Thymus (tissue), 14 donors: ENCODE measurements at places on chromosomes 5 and 9.

DNA sequence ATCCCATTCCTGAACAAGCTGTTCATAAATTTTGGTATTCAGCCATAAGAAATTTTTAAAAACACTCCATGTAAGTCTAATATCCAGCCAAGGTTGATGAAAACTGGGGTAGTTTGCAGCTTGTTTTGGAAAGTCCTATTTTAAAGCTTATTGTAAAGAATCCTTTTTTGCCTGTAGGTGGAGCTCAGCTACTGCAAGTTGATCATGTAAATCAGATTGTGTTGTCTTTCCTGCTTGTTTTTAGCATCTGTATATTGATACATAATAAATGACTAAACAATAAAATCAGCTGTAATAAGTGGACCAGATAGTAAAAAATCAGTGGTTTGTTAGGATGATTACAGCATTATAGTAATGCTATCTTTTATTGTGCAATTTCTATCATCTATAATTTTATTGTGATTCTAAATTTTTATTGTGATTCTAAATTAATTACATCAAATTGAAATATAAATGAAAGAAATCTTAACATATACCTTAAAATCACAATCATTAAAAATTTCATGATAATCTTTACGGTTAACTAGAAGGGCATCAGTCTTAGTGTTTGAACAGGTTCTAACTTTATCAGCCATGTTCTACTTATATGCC lies 42.4 kb downstream of the CWC27 start:
- DNase-seq: peak; percentile 41

DNA sequence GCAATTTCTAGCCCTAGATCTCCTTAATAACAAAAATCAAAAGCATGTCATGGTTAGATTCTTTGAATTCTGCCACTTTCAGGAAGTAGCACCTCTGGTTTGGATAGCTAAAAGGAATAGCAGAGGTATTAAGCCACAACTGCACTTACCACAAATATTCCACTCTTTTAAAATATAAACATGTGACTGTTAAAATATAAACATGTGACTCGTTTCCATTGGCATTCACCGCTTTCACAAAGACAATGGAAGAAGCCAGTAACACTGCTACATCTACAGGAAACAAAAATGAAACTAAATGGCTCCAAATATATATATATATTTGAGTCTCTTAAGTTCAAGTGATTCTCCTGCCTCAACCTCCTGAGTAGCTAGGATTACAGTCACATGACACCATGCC lies 222.9 kb downstream of the ARL15 start:
- no peak for DNase-seq

DNA sequence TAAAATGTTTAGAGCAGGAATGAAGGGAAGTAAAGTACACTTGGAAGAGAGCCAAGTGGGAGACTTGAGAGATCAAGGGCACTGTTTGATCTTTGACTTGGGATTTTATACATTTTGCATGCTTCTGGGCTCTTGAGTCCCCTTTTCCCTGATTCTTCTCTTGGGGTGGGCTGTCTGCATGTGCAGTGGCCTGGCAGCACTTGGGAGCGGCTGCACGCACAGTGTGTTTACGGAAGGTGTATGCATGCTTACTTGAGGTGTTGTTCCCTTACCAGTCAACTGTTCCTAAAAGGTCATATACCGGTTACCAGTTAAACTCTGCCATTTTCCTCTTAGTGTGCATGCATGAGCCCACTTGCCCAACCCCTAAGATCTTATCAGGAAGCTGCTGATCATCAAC lies 377.7 kb downstream of the CYLC2 start:
- no peak for DNase-seq

DNA sequence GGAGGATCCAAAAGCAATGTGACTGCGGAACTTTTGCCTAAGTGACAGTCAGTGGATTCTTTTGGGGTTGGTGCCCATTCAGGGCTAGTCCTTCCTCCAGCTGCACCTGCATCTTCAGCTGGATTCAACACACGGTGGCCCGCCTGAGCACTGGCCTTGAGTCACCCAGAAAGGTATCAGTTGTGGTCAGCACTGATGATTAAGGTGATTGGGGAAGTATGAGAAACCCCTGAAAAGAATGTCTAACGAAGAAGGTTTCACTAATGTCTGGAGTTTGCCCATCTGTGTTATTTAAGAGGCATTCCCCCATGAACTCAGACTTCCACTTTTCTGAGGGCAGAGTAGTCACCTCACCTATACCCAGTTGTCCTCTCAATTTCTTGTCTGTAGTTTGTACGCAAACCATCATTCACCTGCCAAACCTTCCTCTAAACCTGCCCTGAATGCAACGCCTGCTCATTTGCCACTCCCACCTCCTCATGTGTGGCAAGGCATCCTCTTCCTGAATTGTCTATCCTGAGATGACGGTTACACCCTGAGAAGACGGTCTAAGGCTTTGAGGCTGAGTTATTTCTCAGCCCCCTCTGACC lies 27.2 kb downstream of the CSF2 start:
- no peak for DNase-seq

DNA sequence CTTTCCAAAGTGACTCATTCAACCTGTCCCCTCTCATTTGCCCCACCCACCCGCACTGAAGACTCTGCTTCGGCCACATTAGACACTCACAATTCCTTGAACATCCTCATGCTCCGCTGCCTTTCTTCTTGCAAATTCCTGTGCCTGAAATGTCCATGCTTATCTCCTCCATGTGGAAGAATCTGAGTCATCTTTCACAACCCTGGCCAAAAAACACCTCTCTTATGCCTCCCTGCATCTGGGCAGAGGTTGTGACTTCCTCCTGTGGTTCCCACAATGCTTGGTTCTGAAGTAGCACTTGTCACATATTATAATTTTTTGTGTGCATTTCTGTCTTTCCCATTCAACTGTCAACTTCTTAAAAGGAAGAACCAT lies 238.6 kb downstream of the ENC1 start:
- DNase-seq: no peak

- DNase-seq: no peak
These were observed 9.1 kb upstream of the DNAJC25 start for GRCh38 chr9:111621895-111622480.

GRCh38 chr9:33297432-33297831 lies 7.1 kb downstream of the NFX1 start:
- peak; percentile 81 for DNase-seq

- no peak for DNase-seq
These were observed 62.1 kb downstream of the SLC44A1 start for GRCh38 chr9:105306351-105307140.

- no peak for DNase-seq
These were observed 80.9 kb downstream of the BARX1 start for GRCh38 chr9:93874242-93874641.

DNA sequence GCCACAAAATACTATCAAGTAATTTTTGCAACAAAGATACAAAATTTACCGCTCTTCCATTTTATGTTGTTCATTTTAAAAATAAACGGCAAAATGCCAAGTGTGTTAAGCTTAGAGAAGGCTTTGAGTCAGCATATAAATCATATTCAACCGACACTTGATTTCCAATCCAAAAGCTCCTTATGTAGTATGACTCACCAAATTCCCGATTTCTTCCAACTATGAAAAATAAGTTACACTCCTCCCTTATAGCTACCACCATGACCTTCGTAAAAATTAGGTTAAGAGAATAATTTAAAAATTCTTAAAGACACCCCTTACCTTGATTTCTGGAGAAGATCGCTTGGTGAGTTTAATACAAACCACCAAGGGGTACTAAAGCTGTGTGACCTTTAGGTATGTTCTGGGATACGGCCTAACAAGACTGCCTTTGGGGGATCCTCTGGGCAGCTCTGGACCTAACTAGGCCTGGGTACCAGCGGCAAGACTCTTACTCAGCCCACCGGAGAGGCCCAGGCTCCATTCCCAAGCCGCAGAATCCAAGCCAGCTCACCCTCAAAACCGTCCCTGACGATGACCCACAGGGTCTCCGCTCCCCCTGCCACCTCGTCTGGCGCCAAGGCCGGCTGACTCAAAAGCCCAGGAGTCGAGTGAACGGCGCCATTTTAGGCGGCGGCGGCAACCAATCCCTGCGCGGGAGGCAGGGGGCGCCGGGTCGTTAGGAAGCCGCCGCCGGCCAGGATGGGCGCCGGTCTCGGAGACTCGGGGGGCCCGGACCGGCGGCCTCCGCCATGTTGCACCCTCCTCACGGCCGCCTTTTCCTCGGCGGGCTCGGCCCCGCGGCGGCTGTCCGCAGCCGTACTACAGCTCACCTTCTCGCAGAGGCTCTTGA lies 739 bp downstream of the PPP2CA start:
- peak; percentile 70 for DNase-seq

DNA sequence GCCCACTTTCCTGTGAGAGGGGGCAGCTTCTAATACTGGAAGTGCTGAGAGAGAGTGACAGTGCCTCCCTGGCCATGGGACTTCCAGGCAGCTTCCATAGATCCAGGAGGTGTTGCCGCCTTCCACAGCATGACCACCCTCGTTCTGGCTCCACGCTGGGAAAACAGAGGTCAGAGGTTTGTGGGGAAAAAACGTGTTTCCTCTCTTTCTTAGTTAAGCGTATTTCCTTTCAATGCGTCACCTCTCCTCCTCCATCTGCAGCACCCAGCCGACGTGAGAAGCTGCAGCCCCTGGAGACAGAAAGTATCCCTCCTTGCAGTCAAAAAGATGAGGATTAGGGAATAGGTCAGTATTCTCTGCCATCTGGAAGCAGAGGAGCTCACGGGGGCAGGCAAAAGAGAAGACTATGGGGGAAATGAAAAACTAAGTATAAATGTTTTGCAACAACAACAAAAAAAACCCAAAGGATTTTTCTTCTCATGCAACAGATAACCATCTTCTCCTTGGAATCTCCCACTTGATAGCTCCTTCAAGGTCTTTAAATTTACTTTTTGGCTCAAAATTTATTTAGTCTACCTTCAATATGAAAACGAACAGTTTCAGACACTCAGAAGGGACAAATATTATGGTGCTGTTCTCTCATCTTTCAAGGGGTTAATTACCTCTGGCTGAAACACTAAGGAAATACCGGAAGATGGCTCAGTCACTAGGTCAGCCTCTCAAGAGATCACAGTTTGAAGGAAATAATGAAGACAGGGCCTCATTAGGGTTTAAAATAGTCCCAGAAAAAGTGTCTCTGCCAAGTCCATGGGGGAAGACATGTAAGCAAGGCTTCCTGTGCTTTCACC lies 38.0 kb downstream of the MTMR12 start:
- no peak for DNase-seq

DNA sequence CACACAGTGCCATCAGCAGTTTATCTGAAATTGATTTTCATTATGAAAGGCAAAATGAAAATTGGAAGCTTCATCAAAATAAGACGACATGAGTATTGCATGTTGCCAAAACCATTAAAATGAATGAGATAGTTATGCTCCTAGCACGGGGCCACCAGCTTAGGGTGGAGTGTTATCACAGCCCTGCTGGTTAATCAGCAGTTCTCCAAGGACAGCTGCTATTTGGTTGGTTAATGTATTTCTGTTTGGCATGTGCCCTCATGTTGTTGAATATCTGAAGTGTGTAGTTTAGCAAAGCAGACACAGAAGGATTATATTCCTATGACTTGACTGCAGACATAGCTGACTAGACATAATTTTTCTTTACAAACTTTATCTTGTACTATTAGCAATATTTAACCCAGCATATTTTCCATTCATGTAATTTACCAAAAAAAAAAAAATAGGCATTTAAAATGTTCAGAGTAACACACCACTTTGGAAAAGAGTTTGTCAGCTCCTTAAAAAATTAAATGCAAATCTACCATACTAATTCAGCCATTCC lies 98.6 kb upstream of the PIK3R1 start:
- DNase-seq: no peak

- no peak for DNase-seq
These were observed 13.3 kb upstream of the SEPTIN8 start for GRCh38 chr5:132790201-132790865.

GRCh38 chr5:174744896-174745295 lies 20.5 kb downstream of the MSX2 start:
- no peak for DNase-seq
